ENCODE measurements at places on chromosomes 2 and 18.

GRCh38 chr2:86023366-86023712 is 82.3 kb downstream of the POLR1A start:
- no peak for DNase-seq

DNA sequence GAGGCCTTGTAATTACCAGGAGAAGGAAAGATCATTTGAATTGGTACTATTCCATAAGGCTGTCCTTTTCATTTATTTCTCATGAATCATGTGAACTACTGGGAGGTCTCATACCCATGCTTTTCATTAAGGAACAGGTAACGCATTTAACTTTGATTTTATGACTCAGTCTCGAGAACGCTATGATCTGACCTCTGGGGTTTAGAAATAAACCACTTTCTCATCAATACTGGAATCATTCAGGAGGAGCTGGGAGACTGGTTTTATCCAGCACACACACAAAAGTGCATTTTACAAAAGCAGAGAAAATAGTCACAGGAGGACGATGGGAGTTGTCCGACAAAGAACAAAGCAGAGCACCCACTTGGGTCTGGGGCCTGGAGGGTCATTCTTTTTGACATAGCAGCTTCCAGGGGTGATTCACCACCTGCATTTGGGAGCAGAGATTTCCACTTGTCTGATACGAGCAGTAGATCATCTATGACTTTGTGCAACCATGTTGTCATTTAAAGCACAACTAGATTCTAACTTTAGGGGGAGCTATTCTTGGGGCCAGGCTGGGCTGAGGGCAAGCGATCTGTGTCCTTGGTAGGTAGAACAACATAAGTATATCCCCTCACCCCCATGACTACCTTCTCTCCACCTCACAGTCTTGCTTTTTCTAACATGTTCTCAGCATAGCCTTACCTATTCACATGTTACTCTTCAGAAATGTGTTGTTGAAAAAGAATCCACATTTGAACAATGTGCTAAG is 95.9 kb upstream of the SCG2 start:
- no peak for DNase-seq

GRCh38 chr2:74847070-74847858 is 13.3 kb downstream of the HK2 start:
- DNase-seq, result no peak

GRCh38 chr2:158232476-158232875 is 130.8 kb downstream of the UPP2 start:
- no peak for DNase-seq

DNA sequence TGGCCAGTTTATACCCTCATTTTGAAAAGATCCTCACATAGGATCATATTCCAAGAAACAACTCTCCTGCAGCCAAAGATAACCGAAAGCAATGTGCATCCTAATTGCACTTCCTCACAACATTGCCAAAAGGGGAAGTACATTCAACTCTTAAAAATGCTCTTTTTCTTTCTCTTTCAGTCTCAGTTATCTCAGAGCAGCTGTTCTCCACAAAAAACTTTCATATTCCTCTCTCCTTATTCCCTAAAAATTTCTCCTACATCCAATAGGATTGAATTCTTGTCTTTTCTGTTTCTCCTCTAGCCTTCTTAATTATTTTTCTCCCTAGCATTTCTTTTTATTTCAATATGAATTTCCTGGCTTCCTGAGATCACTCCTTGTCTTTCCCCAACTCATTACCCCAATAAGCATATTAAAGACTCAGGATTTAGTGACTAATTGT is 7.4 kb upstream of the VRK2 start:
- DNase-seq, result no peak

DNA sequence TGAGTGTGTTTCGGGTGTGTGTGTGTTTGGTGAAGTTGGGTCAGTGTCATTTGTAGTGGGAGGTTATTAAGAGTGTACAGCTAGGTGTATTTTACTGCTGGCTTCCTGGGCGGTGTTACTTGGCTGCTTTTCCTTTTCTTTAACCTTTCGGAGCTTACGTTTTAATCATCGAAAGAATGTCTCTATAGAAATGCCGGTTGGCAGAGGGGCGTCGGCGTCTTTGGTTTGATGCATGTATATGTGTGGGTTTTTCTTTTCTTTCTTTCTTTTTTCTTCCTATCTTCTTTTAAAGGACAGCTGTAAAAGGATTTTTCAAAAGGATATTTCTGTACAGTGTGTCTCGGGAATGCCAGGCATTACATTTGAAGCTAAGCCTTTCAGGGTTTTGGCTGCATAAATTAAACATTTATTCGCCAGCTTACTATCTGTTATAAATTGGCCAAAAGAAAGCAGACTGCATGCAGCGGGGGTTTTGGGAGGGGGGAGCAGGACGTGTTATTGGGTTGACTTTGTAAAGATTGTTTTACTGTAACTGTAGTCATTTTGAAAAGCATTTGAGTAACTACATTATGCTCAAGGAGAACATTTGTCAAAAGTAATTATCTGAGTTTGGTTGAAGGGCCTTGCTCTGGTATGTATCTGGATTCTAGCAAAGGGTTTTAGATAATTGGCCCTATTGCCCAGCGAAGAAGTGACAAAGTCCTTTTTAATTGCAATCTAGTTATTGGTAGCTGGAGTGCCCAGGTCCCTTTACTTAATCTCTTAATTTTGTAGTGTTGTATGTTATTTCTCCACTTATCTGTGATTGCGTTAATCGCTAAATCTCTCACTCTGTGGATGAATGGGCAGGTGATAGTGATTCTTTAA is 1.6 kb downstream of the ASXL3 start:
- no peak for DNase-seq

DNA sequence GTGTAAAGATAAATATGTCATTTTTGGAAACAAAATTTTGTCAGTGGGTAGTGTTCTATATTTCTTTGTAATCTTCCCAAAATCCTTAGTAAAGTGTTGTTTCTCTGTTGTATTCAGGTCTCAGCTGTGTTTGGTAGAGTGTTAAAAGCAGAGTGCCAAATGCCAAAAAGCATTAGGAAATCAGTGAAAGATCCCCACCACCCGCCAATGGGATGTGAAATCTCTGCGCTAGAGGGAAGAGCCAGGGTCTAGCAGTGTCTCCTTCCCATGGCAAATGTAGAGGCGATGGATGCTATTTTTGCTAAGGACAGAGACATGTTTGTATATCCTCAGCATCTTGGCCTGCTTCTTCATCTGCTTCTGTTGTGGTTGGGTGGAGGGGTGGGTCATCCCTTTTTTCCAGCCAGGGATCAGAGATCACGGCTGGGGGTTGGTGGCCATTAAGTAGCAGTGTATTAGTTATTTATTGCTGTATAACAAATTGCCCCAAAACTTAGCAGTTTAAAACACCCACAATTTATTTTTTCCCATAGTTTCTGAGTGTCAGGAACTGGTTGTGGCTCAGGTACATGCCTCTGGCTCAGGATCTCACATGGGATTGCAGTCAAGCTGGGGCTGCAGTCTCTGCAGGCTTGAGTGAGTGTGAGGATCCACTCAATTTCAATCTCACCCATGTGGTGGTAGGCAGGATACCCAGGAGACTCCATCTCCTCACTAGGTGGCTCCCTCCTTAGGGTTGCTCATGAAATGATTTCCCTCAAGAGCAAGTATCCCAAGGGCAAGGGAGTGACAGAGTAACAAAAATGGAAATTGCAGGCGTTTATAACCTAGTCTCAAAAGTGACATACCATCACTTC is 211.9 kb downstream of the MYCN start:
- no peak for DNase-seq

- no peak for DNase-seq
Measured at GRCh38 chr18:55466789-55467188, 121.2 kb downstream of the TCF4 start.

- DNase-seq, result no peak
Measured at GRCh38 chr2:15630978-15631719, 39.5 kb downstream of the DDX1 start.

DNA sequence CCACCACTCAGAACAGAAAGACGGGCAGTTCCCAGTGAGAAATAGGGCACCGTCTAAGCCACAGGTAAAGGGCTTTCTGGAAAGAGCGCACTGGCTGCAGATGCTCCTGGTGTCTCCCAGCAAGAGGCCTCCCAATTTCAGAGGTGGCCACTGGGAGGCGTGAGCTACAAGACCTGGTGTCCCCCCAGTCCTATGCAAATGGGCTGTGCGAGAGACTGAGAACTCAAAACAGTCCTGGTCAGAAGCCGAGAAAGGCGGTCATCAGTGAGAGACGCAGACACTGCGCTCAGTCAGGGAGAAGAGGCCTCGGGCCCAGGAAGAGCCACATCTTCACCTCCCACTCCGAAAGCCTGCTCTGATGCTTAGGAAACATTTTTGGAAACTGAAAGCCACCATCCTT is 179.5 kb downstream of the EIPR1 start:
- no peak for DNase-seq

DNA sequence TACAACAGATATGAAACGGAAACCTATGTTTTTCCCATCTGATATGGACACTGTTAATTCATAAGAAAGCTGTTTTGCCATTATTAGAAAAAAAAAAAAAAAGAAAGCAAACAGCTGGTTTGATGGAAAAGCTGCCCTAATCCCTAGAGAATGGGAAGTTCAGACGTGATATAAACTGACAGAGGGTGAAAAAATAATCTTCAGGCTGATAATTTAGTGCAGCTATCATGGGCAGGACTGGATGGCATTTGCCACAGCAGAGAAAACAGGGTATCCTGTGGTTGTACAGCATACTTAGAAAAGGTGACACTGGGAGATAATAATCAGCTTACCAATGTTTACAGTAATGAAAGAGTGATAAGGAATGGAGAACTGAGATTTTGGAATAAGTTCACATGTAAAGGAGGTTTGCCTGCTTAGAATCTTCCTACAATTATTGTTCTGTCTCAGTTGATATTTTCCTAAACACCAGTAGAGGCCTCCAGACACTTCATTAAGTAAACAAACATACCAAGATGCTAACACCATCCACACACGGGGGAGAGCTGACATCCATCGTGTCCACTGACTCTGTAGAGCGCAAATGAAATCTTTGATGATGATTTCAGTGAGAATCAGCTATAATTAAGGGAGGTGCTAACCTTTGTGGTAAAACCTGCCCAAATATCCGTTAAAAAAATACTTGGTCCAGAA is 211.6 kb upstream of the MMADHC start:
- DNase-seq, result no peak

DNA sequence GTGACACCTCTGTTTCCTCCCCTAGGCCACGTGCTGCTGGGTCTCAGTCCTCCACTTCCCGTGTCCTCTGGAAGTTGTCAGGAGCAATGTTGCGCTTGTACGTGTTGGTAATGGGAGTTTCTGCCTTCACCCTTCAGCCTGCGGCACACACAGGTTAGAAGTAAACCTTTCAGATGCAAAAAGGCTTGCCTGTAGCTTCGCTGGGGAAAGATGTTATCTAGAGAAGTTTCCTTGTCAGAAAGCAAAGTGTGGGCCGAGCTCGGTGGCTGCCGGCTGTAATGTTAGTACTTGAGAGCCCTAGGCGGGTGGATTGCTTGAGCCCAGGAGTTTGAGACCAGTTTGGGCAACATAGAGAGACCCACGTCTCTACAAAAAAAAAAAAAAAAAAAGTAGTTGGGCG is 16.7 kb downstream of the IL1R2 start:
- no peak for DNase-seq

- DNase-seq, result no peak
Measured at GRCh38 chr2:60794271-60794863, 38.3 kb downstream of the PAPOLG start.

GRCh38 chr18:32542221-32542798 is 71.6 kb upstream of the GAREM1 start:
- no peak for DNase-seq

GRCh38 chr2:159139216-159139933 is 147.1 kb downstream of the WDSUB1 start:
- no peak for DNase-seq

DNA sequence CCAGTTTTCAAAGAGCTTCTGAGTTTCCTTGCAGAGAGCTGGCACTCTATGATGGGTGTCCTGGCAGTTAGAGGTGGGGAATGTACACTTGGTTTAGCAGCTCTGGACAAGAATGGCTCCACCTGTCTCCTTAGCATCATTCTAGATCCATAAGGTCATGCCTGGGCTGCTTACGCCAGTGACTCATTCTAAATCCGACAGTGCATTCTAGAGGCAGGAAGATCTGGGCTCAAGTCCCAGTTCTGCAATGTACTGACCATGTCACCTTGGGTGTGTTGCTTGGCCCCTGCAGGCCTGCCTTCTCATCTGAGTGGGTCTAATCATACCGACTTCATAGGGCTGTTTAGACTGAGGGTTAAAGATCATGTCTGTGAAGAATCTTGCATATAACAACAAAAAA is 46.5 kb downstream of the PTGR3 start:
- no peak for DNase-seq

- no peak for DNase-seq
Measured at GRCh38 chr2:217260441-217261115, 400.7 kb upstream of the TNP1 start.

GRCh38 chr18:24516261-24516660 is 55.8 kb downstream of the HRH4 start:
- DNase-seq, result no peak

- no peak for DNase-seq
Measured at GRCh38 chr2:105294844-105295481, 34.6 kb downstream of the TGFBRAP1 start.

GRCh38 chr2:166112193-166112605 is 15.6 kb downstream of the SCN1A start:
- DNase-seq, result no peak

DNA sequence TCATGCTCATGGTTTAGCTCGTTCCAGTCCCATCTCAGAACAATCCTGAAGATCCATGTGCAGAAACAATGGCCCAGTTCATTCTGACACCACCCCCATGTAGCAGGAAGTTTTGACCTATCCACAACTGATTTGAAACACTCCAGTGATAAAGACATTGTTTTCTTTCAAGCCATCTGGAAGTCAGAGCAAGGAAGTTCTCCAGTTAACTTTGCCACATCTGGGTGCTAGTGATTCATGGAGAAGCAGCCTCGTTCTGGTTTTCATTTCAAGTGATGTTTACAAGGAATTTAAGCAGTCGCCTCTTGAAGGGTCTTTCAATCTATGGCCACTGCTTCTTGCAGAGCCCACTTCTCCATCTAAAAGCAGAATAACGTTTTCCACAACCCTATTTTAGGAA is 36.6 kb upstream of the TWIST2 start:
- DNase-seq, result no peak

- DNase-seq, result no peak
Measured at GRCh38 chr18:29154196-29154757, 977.3 kb upstream of the CDH2 start.

GRCh38 chr2:30371772-30372373 is 75.2 kb upstream of the LCLAT1 start:
- DNase-seq, result no peak

DNA sequence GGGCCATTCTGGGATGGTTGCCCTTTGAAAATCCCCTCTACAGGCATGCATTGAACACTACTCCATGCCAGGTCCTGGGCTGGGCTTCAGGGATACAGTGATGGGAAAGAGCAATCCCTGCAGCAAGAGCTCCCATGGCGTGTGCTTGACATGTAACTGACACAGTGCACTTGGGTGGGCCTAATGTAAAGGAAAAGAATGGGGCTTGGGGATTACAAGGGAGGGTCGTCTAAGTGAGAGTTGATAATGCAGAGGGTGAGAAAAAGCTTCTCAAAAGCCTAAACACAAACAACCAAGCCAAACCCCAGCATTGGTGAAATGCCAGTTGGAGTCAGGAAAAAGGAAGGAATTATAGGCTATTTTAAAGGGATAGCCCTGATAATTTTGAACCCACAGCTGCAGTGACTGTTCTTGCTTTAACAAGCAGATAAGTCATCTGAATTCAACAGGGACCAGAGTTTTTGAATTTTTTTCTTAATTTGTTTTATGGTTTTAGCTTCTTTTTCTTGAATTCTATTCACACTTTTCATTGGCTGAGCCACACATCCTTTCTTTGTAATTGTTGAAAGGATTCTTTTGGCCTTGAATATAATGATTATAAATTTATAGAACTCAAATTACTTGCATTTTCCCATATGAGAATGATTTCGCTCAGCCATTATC is 308.7 kb downstream of the LPIN1 start:
- DNase-seq, result no peak

Measured in stimulated activated CD4-positive, alpha-beta T cell treated with anti-CD3 and anti-CD28 coated beads, TNF-alpha, amount 100 ng/mL, for 1 hour (primary cell).